ENCODE measurements at places on chromosomes 16 and 17. TPM values are rescaled to one million over a fixed set of nuclear protein-coding genes. Genes with fewer than 3 reads are reported as not detected.

DNA sequence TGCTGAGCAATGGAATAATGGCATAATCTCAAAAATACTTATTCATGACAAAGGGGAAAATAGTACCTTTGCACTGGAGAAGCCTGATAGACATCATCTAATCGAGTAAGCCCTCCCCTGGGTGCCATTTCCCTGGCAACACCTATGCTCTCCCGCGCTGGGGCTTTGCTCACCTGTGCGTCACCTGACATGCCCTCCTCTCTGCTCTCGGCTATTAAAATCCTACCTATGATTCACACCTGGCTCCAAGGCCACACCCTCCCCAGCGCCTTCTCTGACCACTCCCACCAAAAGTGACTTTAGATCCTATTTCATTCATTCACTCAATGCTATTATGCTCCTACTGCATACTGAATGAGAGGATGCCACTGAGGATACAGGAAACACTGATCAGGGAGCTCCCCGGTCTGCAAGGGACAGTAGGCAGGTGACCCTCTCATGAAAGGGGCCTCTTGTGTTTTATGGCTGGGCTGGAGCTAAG lies 83.9 kb downstream of the NT5M start:
- DNase-seq: peak; percentile 17

DNA sequence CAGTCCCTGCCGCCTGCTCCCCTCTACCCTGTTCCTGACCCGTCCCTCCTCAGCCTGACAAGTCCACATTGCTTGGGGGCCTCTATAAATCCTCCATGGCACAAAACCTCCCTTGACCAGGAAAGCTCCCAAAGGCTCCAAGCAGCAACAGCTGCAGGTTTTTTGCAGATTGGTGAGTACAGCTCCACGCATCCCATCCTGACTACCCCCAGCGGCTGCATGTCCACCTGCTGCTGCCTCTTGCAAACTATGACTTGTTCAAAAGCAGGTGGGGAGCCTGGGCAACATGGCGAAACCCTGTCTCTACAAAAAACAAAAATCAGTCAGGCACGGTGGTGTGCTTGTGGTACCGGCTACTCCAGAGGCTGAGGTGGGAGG lies 122.8 kb downstream of the ANKRD11 start:
- peak; percentile 34 for DNase-seq

- DNase-seq: no peak
Observed at GRCh38 chr17:61366715-61367413, 32.8 kb upstream of the TBX2 start.

DNA sequence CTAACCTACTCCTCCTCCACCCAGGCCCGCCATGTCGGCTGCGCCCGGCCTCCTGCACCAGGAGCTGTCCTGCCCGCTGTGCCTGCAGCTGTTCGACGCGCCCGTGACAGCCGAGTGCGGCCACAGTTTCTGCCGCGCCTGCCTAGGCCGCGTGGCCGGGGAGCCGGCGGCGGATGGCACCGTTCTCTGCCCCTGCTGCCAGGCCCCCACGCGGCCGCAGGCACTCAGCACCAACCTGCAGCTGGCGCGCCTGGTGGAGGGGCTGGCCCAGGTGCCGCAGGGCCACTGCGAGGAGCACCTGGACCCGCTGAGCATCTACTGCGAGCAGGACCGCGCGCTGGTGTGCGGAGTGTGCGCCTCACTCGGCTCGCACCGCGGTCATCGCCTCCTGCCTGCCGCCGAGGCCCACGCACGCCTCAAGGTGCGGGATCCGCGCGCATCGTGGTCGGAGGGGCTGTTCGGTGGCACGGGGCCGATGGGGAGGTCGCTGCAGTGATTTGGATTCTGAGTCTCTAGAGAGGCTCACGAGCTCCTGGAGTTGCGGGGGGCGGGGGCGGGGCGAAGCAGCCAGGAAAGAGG lies 878 bp downstream of the TRIM72 start:
- peak; percentile 82 for DNase-seq

GRCh38 chr17:63019138-63019873 lies 53.3 kb downstream of the TANC2 start:
- DNase-seq: no peak

DNA sequence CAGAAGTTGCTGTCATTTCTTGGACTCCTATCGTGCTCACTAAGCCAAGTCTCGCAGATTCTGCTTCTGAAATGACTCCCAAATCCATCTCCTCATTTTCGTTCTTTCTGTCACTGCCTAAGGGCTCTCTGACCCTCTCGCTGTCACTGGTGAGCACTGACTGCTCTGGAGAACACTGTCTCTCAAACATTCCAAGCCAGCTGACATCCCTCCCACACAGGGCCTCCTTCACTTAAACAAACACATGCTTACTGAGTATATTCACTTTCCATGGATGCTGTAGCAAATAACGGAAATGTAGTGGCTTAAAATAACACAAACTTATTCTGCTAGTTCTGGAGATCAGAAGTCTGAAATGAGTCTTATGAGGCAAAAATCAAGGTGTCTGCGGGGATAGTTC lies 18.8 kb downstream of the CACNG1 start:
- no peak for DNase-seq

DNA sequence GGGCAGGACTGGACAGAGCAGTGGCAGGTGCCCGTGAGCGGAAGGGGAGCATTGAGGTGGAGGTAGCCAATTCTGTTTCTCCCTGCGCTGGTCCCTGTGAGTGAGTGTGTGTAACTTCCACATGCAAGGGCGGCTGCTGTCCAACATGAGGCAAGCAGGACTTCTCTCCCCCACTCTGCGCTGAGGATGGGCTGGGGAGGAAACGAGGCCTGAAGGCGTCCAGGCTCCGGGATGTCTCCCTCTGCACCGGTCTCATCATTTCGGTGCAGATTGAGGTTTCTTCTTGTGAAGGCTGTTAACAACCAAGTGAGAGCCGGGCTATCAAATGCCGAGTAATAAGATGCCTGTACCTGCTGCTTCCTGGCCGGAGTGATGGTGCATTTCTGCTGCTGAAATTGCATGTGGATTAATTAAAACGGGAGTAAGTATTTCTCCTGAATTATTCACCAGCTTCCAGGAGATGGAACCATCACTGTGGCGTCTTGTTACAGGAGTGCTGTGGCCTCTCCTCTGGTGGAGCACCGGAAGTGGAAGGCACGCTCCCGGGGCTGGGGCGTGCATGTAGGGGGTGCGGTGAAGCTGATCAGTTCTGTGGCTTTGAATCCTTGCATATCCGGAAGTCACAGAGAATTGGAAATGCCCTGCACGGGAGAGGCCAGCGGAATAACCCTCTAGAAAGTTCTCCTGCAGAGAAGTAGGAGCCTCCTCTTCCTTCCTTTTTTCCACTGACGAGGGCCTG lies 41.7 kb upstream of the MGAT5B start:
- no peak for DNase-seq

GRCh38 chr17:67700037-67700724 lies 17.6 kb upstream of the NOL11 start:
- peak; percentile 9 for DNase-seq

- peak; percentile 63 for DNase-seq
Observed at GRCh38 chr17:253091-253846, 71.8 kb upstream of the DOC2B start.

DNA sequence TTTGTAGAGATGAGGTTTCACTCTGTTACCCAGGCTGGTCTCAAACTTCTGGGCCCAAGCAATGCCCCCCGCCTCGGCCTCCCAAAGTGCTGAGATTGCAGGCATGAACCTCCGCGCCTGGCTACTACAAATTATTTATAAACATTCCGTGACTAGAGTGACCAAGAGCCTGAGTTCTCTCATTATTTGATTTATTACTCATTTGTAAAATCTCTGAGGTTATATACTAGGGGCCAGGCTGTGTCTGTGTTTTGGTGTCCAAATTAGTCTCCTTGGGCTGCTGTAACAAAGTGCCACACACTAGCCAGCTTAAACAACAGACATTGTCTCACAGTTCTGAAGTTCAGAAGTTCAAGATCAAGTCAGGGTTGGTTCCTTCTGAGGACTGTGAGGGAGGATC lies 70.8 kb upstream of the ELAC2 start:
- DNase-seq: no peak

- peak; percentile 23 for DNase-seq
Observed at GRCh38 chr16:4958510-4959438, 644 bp downstream of the SEC14L5 start.

- peak; percentile 83 for DNase-seq
Observed at GRCh38 chr17:28735242-28735722, 6.7 kb downstream of the NEK8 start.

DNA sequence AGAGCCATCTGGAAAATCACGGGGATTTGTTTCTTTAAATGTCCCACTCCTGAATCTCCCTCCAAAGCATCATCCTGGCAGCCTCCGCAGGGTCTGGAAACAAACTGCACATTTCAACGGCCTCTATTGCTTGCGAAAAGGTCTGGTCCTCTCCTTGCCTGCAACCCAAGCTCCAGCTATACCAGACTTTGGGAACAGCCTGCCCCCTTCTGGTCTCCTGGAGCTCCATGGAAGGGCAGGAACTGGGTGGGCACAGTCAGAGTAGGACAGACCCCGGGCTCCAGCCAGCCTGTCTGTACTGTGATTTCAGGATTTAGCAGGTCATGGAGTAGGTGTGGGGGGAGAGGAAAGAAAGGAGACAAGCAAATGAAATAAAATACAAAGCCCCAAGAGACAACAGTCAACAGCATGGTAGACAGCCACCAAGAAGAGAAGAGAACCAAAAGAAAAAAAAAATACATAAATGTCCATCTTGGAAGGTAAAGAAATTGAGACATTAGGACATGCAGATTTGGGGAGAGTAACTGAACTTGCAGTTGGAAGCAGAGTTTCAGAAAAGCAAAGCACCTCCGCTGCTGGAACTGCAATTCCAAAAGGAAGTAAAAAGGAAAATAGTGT lies 2.7 kb downstream of the XYLT1 start:
- DNase-seq: peak; percentile 96

DNA sequence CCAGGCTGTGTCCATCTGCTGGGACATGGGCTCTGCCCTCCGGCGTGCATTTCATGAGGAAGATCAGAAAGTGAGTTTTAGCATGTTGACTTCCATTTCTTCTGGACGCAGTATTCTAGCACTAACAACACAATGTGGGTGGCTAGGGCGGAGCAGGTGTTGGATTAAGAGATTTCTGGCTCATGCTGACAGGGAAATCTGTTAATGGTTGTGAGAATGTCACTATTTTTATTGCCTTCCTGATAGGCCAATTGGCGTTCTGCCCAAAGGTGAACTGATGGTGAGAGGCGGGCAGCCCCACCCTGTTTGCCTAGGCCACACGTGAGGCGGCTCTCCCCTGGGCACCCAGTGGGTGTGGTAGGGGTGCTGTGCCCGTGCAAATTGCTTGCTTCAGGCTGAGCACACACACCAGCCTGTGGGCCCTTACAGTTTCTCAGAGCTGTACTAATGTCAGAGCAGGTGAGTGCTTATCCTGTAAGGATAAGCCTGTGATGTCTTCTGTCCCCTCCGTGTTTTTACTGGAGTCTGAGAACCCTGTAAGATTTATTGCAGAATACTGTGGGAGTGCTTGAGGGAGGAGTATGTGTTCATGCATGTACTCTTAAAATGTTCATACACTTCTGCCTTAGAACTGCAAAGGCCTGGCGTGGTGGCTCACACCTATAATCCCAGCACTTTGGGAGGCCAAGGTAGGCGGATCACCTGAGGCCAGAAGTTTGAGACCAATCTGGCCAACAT lies 30.9 kb downstream of the PGS1 start:
- peak; percentile 57 for DNase-seq

DNA sequence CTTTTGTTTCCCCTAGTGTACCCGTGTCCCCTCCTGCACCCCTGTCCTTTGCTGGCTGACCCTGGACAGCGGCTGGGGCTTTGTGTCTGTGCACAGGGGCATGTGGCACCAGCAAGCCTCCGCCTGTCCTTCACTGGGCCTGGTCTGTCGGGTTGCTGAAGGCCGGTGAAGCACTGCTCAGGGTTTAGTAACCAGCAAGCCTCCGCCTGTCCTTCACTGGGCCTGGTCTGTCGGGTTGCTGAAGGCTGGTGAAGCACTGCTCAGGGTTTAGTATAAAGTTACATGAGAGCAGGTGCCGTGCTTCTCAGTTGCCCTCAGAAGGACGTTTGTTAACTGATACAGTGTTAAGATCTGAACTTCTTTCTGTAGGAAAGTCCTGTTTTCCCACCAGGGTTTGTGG lies 33.8 kb downstream of the DEF8 start:
- no peak for DNase-seq

DNA sequence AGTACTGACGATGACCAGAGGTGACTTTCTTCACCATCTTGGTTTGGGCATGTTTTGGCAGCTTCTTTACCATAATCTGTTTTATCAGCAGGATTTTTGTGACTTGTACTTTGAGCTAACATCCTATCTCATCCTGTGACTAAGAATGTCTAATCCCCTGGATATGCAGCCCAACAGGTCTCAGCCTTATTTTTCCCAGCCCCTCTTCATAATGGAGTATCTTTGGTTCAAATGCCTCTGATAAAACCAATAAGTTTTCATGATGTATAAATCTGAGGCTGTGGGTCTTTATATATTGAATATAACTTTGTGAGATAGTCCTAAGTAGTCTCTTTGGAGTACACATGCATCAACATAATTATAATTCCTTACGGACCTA lies 186.9 kb upstream of the WSB1 start:
- DNase-seq: no peak

GRCh38 chr16:28573738-28574718 lies 20.3 kb downstream of the SGF29 start:
- no peak for DNase-seq

DNA sequence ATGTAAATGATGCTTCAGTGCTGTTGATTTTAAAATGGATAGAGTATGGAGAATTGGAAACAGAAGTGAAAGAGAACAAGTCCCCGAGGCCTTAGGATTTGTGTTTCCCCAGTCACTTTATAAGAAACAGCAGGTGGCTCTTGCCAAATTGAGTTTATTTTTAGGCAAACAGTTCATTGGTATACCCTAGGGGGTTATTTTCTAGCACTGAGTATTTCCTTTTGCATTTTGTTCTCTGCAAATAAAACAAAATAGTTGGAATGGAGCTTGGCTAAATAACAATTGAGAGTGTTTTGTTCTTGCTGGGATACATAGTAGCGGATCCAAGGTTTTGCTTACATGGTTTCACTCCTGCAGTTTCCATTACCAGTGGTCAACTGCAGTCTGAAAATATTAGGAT lies 591.1 kb upstream of the C16orf82 start:
- no peak for DNase-seq

The MYL11 gene
- total RNA-seq: not detected

The ADAP2 gene
- total RNA-seq: 0.72 TPM

The ABCC11 gene
- under 0.01 TPM for total RNA-seq

The ZKSCAN2 gene
- 8.0 TPM for total RNA-seq

The HBA1 gene
- total RNA-seq: not detected

The MPV17L gene
- 0.36 TPM for total RNA-seq

The LRRC37A2 gene
- total RNA-seq: 9.4 TPM

The TP53TG3B gene
- total RNA-seq: not detected

The PRM3 gene
- not detected for total RNA-seq

The GP1BA gene
- total RNA-seq: not detected

All from osteoblast (primary cell).